PC-3 (cell line): ENCODE measurements at places on chromosomes 5 and 9. TPM values are rescaled to one million over a fixed set of nuclear protein-coding genes. Genes with fewer than 3 reads are reported as not detected.

DNA sequence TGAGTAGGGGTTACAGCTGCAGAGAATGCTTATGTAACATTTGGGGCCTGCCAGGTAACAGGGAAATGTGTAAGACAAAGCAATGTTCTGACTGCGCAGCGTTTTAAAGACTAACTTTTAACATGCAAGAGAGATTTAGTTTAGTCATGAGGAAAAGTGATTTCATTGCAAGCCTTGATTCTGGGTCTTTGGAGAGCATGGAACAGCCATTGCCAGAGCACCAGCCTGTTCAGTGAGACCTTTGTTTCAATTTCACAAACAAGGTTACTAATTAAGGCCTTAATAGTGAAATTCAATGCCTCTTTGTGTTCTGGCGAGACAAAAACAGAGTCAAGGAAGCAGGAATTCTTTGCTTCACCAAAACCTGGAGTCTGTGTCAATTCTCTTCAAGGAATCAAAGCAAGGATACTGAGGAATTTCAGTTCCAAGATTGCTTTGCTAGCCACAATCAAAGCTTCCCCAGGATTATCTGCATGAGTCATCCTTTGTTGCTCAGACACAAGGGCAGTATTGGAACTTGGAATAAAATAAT is 14.4 kb downstream of the CKMT2 start:
- peak; percentile 14 for DNase-seq

DNA sequence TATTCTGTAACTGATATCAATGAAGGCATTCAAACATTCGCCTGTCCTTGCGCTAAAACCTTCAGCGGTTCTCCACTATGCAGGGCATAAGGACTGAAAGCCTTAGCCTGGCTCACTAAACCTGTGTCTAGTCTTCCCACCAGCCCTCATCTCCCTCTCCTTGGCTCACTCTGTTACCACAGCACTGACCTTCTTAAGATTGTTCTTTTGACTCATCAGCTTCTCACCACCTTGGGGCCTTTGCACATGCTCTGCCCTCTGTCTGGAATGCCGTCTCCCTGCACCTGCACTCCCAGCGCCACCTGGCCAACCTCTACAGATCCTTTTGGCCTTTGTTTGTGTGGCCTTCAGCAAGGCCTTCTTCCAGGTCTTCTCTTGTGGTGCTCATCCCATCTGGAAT is 131.8 kb upstream of the IER5L start:
- DNase-seq: no peak

GRCh38 chr5:97163360-97163764 is 19.7 kb downstream of the RIOK2 start:
- peak; percentile 23 for DNase-seq

DNA sequence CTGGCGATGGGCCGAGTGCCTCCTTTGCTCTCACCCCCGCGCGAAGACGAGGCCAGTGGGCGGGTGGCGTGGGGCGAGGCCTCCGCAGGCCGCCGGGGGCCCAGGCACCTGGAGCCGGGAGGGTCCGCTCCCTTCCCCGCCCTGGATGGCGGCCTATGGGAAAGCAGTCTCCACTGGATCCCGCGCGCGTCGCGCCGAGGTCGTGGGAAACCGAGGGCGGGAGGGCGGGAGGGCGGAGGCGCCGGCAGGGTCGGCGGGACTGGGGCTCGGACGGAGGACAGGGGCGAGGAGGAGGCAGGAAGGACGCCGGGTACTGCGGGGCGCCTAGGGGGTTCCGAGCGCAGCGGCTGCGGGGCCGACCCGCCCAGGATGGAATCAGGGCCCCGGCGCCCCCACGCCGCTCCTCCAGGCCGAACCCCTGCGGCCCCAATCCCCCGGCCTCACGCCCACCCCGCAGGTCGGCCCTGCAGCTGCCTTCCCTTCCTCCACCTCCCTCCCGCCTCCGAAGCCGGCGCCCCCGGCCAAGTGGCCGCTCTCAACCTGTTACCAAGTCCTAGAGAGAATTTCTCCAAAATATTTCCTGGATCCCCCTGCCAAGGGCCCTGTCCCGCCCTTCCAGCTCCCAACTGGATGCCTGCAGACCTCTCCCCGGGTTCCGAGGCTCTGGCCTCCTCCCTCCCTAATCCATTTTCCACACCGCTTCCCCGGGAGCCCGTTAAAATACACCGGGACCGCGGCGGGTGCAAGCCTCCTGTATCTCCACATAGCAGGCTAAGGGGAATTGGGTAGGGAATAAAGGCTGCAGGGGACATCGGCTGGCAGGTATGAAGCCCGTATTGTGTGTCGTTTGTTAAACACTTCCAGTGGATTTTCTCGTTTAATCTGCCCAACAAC is 146.3 kb downstream of the ERCC6L2 start:
- no peak for DNase-seq

DNA sequence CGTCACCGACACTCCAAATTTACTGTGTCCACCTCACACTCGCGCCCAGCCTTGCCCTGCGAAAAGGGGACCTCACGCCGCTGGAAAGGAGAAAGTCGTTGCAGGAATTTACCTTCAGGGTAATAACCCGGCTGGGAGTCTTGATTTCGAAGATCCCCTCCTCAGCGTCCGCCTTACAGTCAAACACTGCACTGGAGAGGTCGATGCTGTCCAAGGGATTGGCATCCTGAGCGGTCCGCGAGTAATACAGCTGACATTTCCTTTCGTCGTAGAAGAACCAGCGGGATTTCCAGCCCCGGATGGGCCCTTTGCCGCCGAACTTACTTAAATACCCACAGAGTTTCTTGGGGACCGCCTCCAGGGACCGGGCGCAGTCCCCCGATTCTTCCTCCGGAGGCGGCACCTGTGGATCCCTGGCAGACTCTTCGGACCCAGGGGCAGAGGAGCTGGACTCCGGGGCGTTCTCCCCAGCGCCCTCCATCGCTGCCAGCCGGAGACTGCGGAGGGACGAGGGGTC is 330 bp downstream of the TBC1D2 start:
- peak; percentile 26 for DNase-seq

- no peak for DNase-seq
Observed at GRCh38 chr5:39670391-39670790, 245.6 kb upstream of the DAB2 start.

DNA sequence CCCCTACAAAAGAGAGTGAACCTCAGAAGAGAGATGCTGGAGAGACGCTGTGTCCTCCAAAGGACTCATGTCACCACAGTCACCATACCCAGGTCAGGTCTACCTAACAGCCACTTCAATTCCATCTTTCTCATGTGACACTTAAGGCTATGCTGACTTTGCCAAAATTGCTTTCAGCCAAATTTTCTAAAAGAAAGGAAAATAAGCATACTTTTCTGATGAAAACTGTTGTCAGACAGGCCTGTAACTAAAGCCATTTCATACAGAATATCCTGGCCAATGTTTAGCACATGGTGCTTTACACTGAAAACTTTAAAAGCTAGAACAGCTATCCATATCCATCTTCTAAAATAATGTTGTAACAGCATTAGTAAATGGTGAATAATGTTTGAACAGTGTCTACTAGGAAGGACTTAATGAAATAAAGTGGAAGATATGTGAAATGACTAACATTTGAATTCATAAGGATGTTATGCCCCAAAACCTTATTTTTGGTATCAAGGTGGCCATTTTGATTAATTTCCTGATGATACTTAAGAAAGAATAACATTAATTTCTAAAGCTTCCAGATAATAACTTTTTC is 97.2 kb downstream of the NFIB start:
- peak; percentile 57 for DNase-seq

DNA sequence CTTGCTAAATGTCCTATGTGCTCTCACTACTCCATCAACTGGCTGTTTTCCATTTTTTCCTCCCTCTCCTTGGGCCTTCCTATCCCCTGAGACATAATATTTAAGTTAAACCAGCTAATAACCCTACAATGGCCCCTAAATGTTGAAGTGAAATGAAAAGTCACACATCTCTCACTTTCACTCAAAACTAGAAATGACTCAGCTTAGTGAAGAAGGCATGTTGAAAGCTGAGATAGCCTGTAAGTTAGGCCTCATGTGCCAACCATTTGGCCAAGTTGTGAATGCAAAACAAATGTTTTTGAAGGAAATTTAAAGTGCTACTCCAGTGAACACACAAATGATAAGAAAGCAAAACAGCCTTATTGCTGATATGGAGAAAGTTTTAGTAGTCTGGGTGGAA is 48.8 kb upstream of the CDH10 start:
- DNase-seq: no peak

- DNase-seq: no peak
Observed at GRCh38 chr5:119405419-119405818, 46.9 kb upstream of the HSD17B4 start.

Gene TPPP
- total RNA-seq: 1.7 and 1.9 TPM in 2 replicates

Gene PCDHA4
- 1.5 and 1.6 TPM in 2 replicates for total RNA-seq

Gene TMEM38B
- 13.3 and 16.0 TPM in 2 replicates for total RNA-seq

Gene TMC1
- 0.15 TPM in 1 of 2 replicates, not detected in the other for total RNA-seq
